ENCODE measurements at places on chromosomes 1 and 21. TPM values are rescaled to one million over a fixed set of nuclear protein-coding genes. Genes with fewer than 3 reads are reported as not detected.

Gene CYP4X1
- total RNA-seq = 0.65 TPM

Gene SPRR4
- not detected for total RNA-seq

Gene CD46
- 348 TPM for total RNA-seq

Gene ABCA4
- total RNA-seq = 2.6 TPM

Gene TRIM63
- under 0.01 TPM for total RNA-seq

Gene RAD54L
- 5.8 TPM for total RNA-seq

Gene STUM
- 0.57 TPM for total RNA-seq
